Astrocyte of the hippocampus (primary cell): ENCODE measurements at places on chromosomes 13 and 19.

- no peak for DNase-seq
Measured at GRCh38 chr13:60328073-60328472, 68.9 kb upstream of the TDRD3 start.

GRCh38 chr13:102599426-102600012 is 2.7 kb downstream of the TPP2 start:
- no peak for DNase-seq

DNA sequence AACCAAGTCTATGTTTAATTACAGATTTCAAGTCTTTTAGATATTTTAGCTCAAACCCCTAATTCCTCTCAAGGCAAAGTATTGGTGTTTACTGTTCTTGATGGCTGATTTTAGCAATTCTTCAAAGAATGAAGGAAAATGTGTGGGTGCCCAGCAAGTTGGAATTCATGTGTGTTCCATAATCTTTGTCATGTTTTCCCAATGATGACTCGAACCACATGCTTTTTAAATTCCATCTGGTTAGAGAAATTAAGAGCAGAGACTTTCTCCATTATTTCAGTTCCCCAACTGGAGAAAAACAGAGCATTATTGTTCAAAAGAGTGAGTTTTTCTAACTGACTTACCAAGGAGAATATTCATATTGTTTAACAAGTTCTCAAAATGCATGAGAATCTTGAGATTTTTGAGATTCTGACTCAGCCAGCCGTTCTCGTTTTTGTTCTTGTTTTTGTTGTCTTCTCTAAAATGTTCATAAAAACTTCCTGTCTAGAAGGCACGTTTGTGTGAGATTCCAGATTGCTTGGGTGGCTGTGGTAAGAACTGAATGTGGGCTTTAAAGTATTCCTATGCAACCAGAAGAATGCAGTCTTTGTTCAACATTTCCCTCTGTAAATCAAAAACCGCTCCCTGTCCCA is 404.7 kb downstream of the IRS2 start:
- DNase-seq: peak; percentile 92

GRCh38 chr13:81142306-81142999 is 801.5 kb upstream of the SPRY2 start:
- DNase-seq: no peak

DNA sequence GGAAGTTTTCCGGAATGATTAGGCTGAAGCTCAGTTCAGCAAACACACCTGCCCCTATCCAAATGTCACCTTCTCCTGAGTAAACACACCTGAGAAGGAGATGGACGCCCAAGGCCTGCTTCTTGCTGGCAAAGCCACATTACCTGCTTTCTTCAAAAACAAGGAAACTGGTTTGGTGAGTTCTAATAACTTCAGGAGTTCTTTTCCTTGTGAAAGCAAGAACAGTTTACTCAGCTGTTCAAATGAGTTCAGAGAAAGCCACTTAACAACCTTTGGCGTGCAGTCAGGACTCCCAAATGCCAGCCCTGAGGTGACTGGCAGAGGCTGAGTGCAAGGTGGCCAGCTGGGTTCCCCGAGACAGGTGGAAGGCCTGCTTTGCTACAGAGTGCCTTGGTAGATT is 160.5 kb downstream of the STK24 start:
- DNase-seq: no peak
